ENCODE measurements at places on chromosomes 5 and 9.
A peak's percentile ranks its signal among the peaks of the same experiment; 100 is the strongest.

DNA sequence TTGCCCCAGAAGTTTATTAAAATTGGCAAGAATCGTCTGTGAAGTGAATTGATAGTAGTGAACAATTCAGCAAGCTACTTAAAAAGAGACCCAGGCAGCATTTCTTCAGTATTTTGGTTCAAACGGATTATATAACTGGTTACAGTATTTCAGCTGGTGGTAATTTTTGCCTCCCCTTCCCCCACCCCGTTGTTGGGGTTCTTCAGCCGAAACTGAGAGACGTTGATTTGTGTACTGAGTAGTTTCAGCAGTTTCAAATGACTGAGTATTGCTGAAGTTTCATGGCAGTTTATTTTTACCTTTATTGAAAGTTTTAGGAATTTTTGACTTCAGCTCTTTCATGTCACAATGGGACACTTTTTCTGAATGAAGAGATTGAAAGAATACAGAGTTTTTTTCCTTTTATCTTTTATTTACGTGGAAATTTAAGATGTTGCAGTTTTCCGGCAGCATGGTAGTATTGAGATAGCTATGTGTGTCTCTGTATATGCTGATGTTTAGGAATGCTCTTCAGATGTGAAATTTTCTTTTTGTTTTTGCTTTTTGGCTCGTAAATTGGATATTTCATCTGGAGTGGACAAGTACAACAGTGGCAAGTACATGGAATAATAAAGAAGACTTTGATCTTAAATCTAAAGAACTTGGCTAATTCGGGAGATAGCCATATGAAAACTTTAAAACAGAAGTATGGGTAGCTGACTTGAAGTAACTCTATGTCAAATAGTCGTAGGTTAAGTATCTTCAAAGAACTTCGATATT, 1.9 kb downstream of the GPBP1 start:
- peak; percentile 28 for DNase-seq

GRCh38 chr9:93319301-93319991, 132.0 kb upstream of the FAM120A start:
- DNase-seq, result no peak

- no peak for DNase-seq
Observed at GRCh38 chr5:95241635-95242034, 43.3 kb downstream of the MCTP1 start.

- DNase-seq, result no peak
Observed at GRCh38 chr5:169875731-169876130, 104.6 kb downstream of the INSYN2B start.

GRCh38 chr9:80407220-80407619, 835.5 kb downstream of the TLE4 start:
- DNase-seq, result no peak

DNA sequence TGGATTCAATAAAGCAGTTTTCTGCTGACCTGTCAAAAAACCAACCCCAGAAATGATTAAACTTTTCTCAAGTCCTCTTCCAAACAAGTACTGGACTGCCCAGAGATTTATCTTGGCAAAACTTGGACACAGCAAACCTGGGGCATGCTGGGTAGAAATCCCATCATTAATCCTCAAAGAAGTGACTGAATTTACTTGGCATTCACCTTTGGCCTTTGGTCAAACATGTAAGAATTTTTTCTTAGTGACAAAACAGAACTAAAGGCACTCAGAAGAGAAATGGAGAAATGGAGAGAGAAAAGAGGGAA, 248.6 kb upstream of the NREP start:
- no peak for DNase-seq

- no peak for DNase-seq
Observed at GRCh38 chr5:148788636-148789035, 37.8 kb upstream of the ADRB2 start.
